Activated CD4-positive, alpha-beta T cell treated with anti-CD3 and anti-CD28 coated beads, Interleukin-2, amount 50 U/mL, for 48 hours (primary cell): ENCODE measurements at places on chromosomes 2 and 18.

DNA sequence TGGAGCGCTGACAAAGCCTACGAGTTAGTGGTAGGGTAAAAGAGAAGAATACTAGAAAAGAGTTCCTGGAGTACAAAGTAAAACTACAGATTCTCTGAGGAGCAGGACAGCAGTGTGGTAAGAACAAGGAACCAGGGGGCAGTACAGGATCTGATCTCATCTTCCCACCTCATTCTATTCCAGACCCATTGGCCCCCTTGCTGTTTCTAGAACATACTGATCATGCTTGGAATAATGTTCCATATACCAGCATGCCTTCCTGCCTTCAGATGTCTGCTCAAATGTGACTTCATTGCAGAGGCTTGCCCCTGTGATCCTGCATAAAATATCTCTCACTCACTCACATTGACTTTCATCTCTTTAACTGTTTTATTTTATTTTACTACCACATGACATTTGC lies 19.3 kb downstream of the MSGN1 start:
- DNase-seq, result no peak

DNA sequence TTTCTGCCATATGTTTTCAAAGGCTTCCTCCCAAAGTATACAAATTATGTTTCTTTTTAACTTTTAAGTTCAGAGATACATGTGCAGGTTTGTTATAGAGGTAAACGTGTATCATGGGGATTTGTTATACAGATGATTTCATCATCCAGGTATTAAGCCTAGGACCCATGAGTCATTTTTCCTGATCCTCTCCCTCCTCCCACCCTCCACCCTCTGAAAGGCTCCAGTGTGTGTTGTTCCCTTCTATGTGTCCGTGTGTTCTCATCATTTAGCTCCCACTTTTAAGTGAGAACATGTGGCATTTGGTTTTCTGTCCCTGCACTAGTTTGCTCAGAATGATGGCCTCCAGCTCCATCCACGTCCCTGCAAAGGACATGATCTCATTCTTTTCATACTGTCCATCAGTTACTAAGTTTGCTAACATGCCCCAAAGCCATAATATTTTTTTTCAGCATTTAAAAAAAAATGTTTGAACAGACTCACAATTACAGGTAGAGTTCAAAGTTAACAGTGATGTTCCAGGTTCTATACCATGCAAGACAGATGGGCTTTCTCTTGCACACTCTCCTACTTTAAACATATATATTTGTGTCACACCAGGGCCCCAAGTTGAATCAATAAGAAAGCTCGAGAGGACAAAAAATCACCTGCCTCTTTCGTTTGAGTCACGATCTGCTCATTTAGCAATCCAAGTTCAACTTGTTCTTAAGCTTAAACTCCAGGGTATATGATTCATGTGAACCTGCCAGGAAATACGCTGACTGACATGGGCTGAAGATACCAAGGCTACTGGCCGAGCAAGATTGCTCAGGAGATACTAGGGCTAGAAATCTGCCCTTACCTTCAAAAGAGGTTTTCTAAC lies 77.6 kb downstream of the AP1S3 start:
- DNase-seq, result no peak

DNA sequence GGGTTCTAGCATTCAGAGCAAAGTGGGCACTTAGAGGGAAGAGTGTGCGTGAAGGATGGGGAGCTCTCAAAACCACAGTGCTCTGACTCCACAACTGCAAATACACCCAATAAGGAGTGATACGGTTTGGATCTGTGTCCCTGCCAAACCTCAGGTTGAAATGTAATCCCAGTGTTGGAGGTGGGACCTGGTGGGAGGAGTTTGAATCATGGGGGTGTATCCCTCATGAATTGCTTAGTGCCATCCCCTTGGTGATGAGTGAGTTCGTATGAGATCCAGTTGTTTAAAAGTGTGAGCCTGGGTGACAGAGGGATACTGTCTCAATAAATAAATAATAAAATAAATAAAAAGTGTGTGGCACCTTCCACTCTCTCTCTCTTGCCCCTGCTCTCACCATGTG lies 50.3 kb upstream of the CCDC85A start:
- DNase-seq, result no peak

- no peak for DNase-seq
Observed at GRCh38 chr18:66990909-66991308, 387.0 kb upstream of the CDH19 start.

- no peak for DNase-seq
Observed at GRCh38 chr18:54931152-54931551, 28.1 kb downstream of the CCDC68 start.

DNA sequence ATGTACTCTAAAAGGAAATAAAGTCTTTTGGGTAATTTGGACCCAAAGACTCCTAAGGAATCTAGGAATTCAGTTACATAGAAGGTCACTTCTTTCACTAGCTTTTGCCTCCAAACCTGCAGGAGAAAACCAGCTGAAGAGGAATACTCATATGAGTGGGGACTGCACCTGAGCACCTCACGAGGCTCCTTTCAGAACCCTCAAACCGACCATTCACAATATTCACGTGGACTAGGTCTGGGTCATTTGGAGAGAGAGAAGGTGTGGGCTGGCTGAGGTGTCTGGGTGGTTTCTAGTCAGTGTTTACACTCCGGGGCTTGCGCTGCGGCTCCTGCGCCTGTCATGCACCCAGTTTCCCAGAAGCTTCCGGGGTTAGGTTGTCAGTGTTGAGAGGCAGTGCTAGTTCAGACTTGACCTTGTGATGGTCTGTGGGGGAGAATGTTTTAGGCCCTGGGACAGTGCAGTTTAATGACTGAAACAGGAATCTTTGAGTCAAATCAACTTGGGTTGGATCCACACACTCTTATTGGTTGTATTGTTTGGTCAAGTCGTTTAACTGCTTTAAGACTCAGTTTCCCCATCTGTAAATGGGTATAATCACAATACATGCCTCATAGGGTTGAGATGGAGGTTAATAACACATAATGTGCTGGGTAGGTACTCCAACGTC lies 78.4 kb downstream of the LIMS1 start:
- peak; percentile 69 for DNase-seq

DNA sequence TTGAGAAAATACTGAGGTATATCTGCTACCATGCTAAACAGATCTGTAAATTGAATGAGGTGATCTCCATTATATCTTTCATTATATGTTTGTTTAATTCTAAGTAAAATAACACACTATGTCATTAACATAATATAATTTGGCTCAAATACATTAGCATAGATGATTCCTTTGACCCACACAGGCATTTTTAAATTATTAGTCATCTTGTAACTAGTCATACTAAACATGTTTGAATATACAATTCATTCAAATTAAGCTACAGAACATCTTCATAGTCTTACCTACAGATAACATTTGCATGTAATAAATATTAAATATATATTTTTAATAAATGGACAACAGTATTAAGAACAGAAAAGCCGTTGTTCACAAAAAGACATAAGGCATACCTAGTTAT lies 52.7 kb upstream of the KYNU start:
- no peak for DNase-seq

- DNase-seq, result peak; percentile 49
Observed at GRCh38 chr2:238970553-238971081, 122.7 kb downstream of the TWIST2 start.

GRCh38 chr2:20425371-20425881 lies 21.4 kb upstream of the RHOB start:
- DNase-seq, result no peak

DNA sequence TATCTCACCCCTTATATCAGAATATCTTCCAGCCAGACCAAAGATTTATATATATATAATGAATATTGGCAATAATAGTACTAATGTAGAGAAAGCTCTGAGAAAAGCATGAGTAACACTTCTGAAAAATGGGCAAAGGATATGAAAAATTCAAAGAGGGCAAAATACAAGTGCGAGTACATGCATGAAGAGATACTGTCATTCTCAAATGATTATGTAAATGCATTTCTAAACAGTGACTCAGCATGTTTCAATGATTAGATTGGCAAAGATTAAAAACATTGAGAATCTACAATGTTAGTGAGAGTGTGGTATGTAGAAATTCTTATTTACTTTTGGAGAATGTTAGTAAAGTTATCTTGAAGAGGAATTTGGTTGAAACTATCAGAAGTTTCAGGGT lies 118.3 kb upstream of the NEDD4L start:
- DNase-seq, result no peak

- DNase-seq, result no peak
Observed at GRCh38 chr2:117360586-117360985, 453.9 kb upstream of the DDX18 start.

GRCh38 chr2:148939271-148939670 lies 64.2 kb downstream of the KIF5C start:
- DNase-seq, result no peak

DNA sequence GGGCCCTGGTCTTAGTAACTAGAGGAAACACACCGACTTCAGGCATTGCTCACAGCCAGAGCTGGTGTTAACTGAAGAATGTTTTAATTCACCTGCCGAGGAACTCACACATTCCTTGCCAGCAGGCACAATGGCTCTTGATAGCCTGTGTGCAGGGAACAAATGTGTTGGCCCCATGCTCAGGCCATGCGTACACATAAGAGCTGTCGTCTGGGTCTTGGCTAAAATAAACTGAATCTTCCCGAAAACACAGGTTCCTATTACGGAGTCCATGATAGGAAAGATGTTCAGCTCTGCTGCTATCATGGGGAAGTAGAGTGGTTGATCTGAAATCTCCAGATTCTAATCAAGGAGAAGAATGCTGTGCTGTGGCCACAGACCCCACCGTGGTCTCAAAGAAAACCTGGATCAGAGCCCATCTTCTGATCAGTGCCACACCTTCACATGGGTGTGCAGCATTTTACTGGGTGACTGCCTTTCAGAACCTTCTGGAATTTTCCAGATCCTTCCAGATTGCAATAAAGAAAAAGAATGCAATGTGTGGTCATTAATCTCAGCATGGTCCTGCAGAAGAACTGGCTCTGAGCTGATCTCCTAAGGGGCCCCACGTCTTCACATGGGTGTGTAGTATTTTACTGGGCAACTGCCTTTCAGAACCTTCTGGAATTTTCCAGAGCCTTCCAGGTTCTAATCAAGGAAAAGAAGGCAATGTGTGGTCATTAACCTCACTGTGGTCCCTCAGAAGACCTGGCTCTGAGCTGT lies 17.2 kb downstream of the MBP start:
- DNase-seq, result peak; percentile 1

GRCh38 chr2:133434959-133435668 lies 133.1 kb downstream of the NCKAP5 start:
- DNase-seq, result no peak

GRCh38 chr18:36274083-36274715 lies 23.3 kb upstream of the FHOD3 start:
- DNase-seq, result no peak

- no peak for DNase-seq
Observed at GRCh38 chr2:238793801-238794449, 54.0 kb upstream of the TWIST2 start.

DNA sequence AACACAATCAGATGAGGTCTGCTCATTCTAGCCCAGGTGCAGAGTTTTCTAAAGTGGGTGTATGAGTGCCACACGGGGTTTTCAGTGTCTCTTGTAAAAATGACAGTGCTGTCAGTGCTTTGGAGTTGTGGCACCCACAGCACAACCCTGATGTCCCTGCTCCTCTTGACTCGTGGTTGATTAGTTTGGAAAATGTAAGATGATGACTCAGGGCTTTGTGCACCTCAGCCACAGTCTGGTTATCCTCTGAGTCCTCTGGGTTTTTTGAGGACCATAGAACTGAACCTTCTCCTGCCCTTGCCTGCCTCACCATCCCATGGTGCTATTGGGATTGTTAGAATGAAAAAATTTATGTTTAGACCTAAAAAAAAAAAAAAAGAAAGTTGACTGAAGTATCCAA lies 105.6 kb downstream of the MYO1B start:
- no peak for DNase-seq

DNA sequence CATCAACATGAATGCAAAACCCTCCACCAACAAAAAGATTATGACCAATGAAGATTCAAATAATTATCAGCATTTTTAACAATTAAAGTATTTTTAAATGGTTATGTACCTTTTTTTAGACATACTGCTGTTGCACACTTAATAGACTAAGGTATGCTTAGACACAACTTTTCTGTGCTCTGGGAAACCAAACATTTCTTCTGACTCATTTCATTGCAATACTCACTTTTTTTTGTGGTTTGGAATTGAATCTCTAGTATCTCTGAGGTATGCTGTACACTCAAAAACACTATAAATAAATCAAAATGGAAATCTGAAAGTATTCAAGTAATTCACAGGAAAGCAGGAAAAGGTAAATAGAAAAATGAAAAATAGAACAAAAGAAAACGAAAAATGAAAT lies 247.9 kb upstream of the POU3F3 start:
- DNase-seq, result no peak
